ENCODE measurements at places on chromosomes 5 and 9.
A peak's percentile ranks its signal among the peaks of the same experiment; 100 is the strongest.

- DNase-seq, result peak; percentile 12
Measured at GRCh38 chr9:82080265-82080664, 91.7 kb downstream of the SPATA31D1 start.

- no peak for DNase-seq
Measured at GRCh38 chr5:116371935-116372334, 202.7 kb downstream of the SEMA6A start.

DNA sequence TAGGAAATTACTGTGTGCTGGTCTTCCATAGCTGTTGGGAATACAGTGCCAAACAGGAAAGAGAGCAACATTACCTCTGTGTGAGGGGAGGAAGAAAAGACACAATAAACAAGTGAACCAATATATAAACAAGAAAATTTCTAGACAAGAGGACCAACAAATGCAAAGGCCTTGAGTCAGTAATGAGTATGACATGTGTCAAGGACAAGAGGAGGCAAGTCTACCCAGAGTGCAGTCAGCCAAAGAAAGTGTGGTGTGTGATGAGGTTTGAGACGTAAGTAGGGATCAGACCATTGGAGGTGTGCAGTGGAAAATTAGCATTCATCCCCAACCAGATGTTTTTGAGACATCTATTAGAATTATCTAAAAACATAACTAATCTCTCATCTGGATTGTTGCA, 69.5 kb upstream of the CDH6 start:
- DNase-seq, result no peak

GRCh38 chr9:111108946-111109345, 70.7 kb upstream of the LPAR1 start:
- DNase-seq, result no peak

- DNase-seq, result no peak
Measured at GRCh38 chr5:120096413-120096812, 367.7 kb upstream of the PRR16 start.

DNA sequence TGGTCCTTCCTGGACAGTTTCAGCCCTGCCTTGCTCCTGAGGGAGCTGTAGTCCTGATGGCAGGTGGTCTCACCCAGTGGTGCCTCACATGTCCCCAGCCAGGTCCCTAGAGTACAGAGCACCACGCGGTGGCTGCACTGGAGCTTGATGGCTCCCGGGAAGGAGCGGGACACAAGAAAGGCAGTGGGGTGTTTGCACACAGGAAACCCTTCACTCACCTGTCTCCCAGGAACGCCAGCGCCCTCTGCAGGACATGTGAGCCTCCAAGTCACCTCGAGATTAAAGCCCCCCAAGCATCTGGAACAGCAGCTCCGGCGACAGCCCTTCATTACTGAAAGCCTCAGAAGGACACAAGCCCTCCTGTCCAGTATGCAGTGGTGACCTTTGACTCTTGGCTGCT, 19.9 kb upstream of the TMEM250 start:
- no peak for DNase-seq

Data from GM06990 (cell line).